ENCODE measurements at places on chromosomes 12 and 14.

GRCh38 chr12:123531091-123531490 is 2.4 kb downstream of the RILPL1 start:
- DNase-seq = no peak

DNA sequence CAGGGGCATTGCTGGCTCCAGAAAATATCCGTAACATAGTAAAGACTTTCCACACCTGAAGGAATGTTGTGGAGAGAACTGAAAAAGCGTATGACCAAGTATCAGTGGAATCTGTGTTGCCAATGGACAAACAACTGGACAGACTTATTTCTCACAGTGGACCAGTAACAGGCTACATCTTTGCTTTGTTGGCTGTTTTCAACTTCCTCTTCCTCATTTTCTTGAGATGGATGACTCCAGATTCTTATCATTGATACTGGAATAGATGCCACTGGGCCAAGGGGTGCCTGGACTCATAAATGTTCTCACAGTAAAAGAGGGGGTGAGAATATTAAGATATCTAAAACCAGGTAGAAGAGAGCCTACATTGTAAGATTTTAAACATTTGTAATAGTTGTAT is 6.4 kb downstream of the GAS2L3 start:
- DNase-seq = no peak

- no peak for DNase-seq
Observed at GRCh38 chr12:102043928-102044327, 17.9 kb downstream of the WASHC3 start.

- no peak for DNase-seq
Observed at GRCh38 chr12:108788076-108788782, 56.9 kb upstream of the CORO1C start.

DNA sequence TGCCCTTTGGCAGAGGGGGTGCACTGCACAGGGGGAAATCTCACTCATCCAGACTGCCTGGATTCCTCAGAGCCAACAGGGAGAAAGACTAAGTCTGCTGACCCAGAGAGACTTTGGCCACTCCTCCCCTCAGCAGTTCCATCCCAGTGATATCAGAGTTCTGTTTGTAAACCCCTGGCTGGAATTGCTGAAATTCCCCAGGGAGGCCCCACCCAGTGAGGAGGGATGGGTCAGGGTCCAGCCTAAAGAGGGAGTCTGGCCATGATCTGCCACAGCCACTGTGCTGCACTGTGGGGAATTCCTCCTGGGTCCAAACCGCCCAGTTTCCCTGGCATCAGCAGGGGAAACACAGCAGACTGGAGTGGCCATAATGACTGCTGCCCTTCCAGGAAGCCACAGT is 54.9 kb upstream of the USP15 start:
- no peak for DNase-seq

- DNase-seq = no peak
Observed at GRCh38 chr12:103114296-103115055, 157.0 kb downstream of the ASCL1 start.

DNA sequence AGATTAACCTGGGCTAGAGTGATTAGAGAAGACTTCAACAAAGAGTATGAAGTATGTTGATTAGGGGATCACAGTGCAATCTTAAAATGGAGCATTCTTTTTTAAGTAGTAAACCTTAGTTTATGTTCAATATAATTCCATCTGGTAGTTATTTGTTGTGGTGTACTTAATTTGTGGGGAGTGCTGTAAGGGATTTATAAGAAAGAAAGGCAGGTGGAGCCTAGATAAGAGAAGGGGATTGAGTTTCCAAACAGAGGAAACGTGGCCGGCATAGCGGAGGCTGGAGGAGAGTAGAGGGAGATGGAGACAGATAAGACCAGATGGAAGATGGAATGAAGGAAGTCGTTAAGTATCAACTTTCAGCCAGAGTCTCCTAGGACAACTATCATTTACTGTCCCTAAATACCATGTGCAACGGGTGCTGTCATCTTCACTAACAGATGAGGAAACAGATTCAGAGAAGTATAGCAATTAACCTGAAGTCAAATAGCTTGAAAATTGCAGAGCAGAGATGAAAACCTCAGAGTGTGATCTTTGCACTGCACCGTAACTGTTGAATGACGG is 38.1 kb downstream of the GOLGA5 start:
- no peak for DNase-seq

DNA sequence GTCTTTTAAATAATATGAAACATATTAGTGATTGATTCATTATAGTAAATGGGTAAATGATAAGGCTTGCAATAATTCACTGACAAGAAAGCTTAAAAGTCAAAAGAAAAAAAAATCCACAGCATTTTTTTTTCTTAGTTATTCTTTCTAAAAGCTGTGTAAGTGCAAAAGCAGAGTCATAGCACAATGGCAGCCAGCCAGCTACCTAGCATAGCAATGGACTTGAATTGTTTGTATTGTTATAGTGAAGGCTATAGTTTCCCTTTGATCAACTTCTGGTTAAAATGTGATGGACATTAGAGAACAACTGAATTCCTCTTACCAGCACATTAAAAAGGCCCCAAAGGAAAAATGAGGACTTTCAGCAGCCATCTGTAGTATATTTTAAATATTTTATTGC is 232.1 kb downstream of the NAV3 start:
- no peak for DNase-seq

- no peak for DNase-seq
Observed at GRCh38 chr14:56061051-56061450, 57.2 kb upstream of the PELI2 start.

DNA sequence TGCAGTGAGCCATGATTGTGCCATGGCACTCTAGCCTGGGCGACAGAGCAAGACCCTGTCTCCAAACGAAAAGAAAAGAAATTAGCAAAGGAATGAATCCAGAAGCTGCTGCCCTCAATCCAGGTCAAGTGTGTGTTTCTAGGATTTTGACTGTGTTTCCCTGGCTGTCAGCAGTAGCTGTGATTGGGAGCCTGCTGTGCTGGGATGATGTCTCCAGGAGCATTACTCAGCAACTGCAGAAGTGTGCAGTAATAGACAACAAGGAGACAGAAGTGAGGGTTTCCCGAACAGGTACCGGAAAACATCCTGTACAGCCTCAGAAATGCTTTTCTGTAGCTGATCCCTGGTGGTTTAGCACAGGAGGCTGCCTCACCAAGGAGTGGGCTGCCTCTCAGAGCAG is 492.5 kb downstream of the FUT8 start:
- DNase-seq = no peak

- no peak for DNase-seq
Observed at GRCh38 chr14:92677087-92677668, 71.2 kb downstream of the LGMN start.

DNA sequence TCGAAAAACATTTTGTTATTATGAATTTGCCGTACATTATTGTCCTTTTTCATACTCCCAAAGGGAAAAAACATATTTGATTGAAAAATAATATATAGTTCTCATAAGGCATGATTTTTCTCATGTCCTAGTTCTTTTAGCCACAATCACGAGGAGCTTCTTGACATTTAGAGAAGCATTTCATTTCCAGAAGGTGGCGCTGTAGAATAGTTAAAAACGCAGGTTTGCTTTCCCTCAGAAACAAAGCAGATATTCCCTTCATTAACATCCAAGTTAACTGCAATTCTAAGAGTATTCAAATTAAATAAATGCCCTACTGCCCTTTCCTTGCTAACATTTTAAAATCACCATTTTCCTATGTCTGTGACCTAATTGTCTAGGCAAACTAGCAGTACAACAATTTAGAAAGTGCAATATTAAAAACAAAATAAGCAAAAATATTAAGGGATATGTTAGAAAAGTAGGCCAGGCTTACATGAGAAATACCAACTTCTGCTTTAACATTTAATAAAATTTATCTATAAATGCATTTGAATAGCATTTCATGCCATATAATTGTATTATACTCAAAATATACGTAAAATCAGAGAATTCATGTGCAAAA is 10.9 kb upstream of the PIK3C2G start:
- DNase-seq = no peak

DNA sequence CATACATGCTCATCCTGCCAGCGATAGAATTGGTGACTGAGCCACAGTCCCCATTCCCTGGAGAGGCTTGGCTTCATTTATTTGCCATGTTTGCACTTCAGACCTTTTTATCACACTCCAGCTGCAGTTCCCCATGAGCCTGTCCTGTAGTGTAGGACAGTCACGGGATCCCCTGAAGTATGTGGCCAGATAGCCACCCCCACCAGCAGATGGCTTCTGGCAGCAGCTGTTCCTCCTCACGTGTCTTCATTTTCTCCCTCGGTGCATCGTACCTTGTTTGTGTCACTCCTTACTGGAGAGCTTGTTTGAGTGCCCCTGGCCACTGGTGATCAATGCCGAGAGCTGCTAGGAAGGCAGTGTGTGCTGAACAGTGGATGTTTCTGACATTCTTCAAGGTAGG is 40.2 kb downstream of the UBE3B start:
- no peak for DNase-seq

- no peak for DNase-seq
Observed at GRCh38 chr14:46051796-46052195, 599.8 kb downstream of the RPL10L start.

DNA sequence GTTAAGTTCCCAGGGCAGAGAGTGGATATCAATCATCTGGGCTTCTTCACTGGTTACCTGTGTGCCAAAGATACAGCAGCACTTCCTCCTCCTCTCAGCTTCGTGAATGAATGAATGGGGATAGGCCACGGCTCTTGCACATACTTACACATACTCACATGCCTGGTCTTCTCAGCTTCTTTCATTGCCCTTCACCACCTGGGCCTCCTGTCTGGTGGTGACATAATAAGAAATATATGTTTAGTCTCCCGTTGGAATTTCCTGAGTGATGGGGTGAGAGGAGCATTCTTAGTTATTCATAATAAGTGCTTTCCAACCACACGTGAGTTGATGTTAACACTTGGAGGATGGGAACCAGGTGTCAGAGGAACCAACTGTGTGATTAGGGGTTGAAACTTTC is 268.1 kb upstream of the RMST start:
- no peak for DNase-seq

DNA sequence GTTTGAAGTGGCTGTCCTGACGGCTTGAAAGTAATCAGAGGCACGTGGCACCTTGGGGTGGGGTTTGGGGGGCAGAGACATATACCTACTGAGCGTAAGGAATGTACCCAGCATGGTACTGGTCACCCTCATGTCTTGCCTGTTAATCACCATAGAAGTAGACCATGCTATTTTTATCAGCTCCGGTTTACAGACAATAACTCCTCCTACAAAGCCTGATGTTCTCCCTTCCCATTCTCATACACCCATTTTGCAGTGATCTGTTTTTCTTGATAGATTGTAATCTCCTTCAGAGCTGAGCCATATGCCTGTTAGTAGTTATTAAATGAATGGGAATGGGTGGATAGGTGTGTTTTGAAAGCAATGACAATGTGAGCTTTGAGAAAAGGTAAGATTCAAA is 10.5 kb downstream of the EVL start:
- DNase-seq = no peak

DNA sequence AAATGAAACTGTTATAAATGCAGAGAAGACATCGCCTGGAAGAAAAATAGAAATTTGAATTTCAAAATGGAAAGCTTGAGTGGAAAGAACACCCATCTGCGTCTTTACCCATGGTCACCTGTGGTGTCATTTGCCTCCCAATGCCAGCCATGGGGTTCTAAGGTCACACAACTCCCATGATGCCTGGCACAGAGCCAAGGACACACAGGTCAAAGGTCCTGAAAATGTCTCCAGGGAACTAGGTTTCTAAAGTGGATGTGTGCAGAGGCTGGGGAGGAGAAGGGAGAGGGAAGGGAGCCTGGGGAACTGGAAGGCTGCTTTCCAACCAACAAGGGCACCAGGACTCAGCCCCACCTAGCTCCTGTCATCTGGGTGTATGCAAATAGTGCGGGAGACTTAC is 724.0 kb upstream of the TMEM132C start:
- DNase-seq = no peak

Measured in NCI-H2081 treated with DMSO at 0.1 percent for 48 hours (cell line).